ENCODE measurements at places on chromosomes 6 and 20.

DNA sequence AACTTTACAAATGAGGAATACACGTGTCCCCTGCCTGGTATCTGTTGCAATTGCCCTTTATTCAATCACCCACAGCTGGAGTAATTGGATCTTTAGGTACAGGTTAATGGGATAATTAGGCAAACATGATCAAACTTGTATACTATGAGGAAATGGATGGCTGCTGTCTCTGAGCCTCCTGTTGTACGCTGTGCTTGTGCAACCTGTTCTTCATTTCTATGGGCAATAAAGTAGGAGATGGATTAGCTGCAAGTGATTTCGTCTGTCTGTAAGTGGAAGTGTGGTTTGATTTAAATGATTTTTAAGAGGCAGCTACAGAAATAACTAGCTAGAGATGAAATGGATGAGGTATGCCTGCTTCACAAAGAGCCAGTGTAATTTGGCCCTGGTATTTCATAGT, 474.1 kb downstream of the RNF144B start:
- DNase-seq, result no peak

DNA sequence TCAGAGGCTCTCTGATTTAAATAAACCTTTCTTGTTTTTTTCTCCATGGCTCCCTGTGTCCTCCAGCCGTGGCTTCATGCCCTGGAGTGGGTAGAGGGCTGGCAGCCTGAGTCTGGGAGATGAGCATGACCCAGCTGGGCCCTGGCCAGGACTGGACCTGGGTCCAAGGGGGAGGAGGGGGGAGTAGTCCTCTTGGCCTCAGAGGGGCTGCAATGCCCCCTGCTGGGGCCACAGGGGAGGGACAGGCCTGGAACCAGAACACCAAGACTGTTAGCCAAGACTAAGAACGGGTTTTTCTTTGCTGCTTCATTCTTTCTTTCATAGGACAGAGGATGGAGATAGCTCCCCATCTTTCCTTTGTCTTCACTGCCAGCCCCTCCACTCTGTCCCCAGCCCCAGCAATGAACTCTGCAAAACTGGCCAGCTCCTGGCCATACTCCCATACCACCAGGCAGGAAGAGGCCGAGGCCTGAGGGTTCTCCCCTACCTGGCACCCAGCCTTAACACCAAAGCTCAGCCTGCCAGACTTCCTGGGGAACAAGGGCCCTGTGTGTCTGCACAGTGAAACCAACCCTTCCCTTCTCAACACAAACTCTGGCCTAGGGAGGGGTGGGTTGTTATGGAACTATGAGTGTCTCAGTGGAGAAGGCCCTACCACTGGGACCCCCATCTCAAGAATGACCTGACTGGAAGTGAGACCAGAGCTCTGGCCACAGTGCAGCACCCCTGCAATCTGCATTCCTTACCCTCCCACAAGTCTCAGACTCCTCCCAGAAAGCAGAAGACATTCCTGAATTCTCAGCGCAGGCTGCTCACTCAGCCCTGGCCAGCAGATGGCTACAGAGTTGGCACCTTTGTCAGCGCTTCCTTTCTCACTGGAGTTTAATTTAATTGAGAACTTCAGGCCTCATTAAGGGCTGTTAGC, 11.0 kb downstream of the SLC29A1 start:
- peak; percentile 51 for DNase-seq

DNA sequence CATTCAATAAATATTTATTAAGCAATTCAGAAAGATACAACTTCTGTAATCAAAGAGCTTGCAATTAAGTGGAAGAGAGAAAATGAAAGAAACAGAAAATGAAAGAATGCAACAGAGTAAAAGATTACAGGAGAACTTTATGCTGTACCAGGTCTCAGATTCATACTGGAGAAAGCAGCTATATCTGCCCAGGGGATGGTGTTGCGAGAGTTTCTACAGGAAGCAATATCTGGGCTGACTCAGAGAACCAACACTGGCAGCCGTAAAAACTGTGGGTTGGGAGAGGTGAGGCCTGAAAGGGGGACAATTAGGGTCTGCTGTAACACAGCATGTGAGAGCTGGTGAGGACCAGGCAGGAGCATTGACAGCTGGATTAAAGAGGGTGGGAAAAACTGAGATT, 256.7 kb upstream of the TCF21 start:
- no peak for DNase-seq

DNA sequence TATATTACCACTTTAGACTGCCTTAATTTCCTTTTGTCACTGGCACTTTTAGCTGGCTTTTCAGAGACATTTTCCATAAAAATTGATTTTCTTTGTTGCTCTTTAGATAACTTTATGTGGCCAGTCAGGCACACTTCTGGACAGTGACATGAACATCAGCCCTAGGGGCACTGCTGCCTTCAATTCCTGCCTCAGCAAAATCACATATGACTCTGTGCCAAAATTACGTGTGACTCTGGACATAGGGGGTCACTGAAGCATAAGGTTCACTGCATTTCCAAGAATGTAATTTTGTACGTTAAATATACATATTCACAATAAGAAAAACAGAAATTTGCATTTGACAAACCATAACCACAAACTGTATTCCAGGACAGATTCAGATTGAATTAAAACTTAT, 66.5 kb downstream of the ESF1 start:
- DNase-seq, result no peak

- no peak for DNase-seq
Observed at GRCh38 chr6:118867181-118867580, 26.8 kb upstream of the ASF1A start.

DNA sequence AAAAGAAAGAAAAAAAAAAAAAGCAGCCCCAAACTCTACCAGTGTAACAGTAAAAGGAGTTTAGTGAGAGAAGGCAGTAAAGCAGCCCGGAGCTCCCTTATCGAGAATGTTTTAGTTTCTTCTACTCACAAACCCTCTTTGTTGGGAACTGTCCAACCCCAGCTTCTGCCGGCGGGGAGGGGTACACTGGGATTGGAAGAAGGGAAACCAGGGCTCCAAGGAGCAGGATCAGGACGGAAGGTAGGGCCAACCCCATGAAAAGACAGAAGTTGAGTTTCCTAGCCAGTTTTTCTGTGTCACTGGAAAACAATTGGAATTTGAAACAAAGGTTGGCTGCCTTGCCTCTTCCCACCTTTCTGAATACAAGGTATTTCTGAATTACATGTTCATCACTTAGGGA, 66.0 kb downstream of the KIZ start:
- no peak for DNase-seq

DNA sequence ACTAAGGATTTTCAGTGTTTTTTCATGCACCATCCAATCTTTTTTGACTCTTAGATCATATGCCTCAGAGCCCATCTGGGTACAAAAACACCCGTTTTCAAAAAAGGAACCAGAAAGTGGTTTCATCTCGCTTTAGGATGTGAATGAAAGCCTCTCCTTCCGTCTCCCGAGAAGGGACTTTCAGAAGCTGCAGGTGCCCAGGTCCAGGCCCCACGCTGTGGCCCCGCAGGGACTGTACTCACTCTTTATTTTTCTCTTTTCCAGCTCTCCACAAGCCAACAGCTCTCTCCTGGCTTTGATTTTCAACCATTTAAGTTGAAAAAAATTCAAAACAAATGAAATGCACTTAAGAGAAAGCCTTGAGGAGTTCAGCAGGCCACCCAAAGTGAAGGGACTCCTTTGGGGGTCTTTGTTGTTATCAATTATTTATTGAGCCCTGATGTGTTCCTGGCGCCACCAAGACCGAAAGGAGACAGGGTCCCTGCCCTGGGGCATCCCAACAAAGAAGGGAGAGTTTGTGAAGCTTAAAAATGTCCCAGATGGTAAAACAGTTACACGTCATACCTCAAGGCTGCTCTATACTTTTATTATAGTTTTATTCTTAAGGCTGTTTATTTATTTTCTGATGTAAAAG, 467.3 kb downstream of the PREX1 start:
- no peak for DNase-seq

- DNase-seq, result no peak
Observed at GRCh38 chr6:2818593-2818992, 23.1 kb downstream of the SERPINB1 start.

All from retina (tissue), 1 donor.